ENCODE measurements at places on chromosomes 3 and 15. TPM values are rescaled to one million over a fixed set of nuclear protein-coding genes. Genes with fewer than 3 reads are reported as not detected.

GOLGA8G gene
- not detected for total RNA-seq

MORC1 gene
- total RNA-seq, result not detected

DNA sequence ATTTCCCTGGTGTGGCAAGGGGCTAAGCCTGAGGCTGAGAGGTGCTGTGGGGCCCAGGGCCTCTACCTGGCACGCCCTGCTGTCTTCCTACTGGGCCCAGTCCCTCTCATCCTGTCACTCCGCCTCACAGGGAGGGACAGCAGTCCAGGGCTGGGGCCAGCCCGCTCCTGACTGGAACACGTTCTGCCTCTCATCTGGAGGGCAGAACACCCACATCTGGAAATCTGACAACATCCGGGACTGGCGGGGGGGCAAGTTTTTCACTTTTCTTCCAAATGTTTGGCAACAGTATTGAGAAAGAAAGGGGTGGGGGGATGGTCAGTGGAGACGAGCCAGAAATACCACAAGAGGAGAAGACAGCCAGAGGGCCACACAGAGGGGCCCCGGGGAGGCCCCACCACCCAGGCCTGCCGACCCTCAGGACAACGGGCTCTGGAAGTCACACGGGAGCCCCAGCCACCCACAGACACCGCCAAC is 1.8 kb upstream of the MYL3 start:
- no peak for DNase-seq

GRAMD2A gene
- 1.8 TPM for total RNA-seq

GRCh38 chr3:194379651-194380050 is 10.1 kb upstream of the LRRC15 start:
- DNase-seq, result no peak

DNA sequence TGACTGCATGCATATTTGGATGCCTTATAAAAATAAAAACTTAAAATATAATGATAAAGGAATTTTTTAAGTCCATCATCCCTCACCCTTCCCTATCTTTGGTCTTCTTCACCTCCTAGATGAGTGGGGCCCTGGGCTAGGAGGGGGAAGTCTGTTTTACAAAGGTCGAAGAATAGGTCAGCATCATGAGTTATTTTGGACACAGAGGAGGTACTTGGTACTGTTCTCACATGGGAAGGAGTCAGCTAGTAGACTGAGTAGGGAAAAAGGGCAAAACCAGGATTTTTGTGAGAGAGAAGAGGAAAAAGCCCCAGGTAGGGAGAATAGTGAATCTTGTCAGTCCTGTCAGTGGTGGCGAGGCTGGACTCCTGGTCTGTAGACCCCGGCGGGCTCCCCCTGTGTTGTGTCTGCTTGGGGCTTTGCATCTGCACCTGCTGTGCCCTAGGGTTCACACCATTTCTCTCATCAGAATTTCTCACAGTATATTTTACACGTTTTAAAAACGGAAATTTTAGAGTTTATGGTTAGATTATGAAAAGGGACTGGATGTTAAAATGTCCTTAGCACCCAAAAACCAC is 17.2 kb downstream of the GCSAM start:
- DNase-seq, result no peak

- DNase-seq, result no peak
Measured at GRCh38 chr3:144104186-144104585, 132.6 kb downstream of the DIPK2A start.

SEMA7A gene
- 113 TPM for total RNA-seq

- DNase-seq, result no peak
Measured at GRCh38 chr3:152322756-152323155, 54.0 kb downstream of the MBNL1 start.

DNA sequence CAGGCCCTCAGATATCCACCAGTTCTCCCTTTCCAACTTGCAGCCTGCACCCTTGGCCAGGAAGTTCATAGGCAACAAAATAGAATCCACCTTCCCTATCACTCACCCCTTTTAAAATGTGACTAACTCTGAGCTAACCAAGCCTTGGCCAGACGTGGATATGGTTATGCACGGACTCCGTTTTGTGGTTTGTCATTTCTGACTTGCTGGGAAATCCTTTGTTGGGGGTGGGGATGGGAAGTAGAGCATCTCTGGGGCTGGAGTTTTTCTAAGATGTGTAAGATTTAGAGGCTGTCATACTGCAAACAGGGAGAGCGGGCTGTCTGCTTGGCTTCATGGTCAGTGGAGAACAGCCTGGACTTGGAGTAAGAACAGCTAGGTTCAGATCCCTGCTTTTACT is 62.6 kb downstream of the SMAD3 start:
- peak; percentile 92 for DNase-seq

GRCh38 chr15:39974656-39975230 is 40.8 kb downstream of the EIF2AK4 start:
- DNase-seq, result no peak

DNA sequence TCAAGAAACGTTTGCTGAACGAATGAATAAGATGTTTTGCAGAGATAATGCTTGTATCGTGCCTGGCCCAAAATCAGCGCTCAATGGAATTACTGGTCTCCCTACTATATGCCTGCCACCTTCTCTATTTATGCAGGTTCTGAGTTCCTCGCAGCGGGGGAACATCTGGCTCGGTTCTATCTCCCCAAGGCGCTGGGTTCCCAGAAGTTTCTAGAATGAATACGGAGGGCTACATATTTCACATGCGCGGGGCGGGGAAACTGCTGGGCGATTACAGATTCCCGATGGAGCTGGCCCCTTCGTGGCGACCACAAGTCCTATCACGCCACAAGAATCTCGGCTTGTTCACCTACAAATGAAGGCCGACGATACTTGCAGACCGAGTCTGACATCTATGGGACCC is 411 bp upstream of the EIF2B5 start:
- no peak for DNase-seq

DNA sequence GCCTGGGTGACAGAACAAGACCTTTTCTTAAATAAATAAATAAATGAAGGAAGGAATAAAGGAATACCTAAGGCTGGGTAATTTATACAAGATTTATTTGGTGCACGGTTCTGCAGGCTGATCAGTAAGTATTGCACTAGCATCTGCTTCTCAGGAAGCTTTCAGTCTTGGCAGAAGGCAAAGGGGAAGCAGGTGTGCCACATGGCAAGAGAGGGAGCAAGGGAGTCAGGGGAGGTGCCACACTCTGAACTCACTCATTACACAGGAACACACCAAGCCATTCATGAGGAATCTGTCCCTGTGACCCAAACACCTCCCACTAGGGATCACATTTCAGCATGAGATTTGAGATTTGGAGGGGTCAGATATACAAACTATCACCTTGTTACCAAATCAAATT is 56.4 kb downstream of the PRKCI start:
- DNase-seq, result no peak

DNA sequence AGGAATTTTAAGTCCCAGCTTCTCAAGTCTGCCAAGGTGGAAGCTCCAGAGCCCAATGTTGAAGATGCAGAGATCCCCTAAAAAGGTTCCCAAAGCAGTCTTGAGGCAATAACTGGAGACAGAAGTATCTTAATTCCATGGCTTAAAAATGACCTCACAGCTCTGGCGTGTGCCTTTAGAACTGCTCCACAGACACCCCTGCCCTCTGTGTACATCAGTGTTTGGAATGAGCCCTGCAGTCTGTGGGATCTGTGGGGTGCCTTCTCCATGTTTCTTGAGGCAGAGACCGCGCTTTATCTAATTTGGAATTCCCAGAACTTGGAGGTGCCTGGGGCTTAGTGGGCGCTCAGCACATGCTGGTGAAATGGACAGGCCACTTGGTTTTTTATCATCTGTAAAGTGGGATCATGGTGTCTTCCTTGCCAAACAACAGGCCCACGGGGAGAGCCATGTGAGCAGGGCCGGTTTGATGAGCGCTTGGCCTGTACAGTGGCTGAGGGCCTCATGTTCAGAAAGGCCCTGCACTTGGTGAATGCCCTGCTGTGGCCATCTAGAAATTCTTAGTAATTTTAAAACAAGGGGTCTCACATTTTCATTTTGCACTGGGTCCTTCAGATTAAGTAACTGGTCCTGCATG is 7.1 kb downstream of the ITGA11 start:
- DNase-seq, result no peak

GRCh38 chr3:116914004-116914403 is 204.4 kb downstream of the TUSC7 start:
- DNase-seq, result no peak

- DNase-seq, result no peak
Measured at GRCh38 chr3:59709702-59710553, 660.1 kb upstream of the CFAP20DC start.

DNA sequence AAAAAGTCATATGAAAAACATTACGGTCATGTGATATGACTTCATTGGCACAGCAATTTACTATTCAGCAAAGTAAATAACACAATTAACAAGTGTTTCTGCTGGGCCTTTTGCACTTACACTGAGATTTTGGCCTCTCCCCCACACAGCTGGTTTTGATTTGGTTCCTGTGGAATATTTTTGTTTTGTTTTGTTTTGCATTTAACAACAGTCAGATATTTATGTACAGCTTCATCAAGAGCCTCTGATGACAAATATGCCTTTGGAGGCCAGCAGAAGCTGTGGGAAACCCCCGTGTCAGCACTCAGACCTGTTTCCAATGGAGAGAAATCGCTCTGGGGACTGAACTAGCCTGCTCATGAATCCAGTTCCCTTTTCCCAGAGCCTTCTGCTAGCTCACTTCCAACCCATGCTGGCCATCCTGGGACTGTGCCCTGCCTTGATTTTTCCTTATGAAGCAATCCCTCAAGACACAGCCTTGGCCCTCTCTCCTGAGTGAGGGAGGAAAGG is 161.9 kb downstream of the ATG7 start:
- DNase-seq, result no peak

GRCh38 chr3:175941352-175941751 is 1082.2 kb downstream of the NAALADL2 start:
- no peak for DNase-seq

DNA sequence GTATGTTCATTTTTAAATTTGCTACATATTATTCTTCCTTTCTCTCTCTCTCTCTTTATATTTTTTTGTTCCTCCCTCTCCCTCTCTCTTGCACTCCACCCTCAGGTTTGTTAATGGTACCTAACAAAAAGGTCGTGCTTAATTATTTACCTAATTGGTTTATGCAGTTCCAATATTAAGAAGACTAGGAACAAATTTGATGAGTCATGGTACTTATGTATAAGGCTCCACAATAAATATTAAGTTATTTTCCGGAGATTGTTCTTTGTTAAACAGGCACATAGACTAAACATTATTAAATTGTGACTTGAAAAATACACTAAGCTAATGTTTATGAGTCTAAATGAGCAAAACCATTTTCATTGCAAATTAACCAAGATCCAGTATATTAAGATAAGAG is 1200.8 kb upstream of the ALCAM start:
- DNase-seq, result no peak

DNA sequence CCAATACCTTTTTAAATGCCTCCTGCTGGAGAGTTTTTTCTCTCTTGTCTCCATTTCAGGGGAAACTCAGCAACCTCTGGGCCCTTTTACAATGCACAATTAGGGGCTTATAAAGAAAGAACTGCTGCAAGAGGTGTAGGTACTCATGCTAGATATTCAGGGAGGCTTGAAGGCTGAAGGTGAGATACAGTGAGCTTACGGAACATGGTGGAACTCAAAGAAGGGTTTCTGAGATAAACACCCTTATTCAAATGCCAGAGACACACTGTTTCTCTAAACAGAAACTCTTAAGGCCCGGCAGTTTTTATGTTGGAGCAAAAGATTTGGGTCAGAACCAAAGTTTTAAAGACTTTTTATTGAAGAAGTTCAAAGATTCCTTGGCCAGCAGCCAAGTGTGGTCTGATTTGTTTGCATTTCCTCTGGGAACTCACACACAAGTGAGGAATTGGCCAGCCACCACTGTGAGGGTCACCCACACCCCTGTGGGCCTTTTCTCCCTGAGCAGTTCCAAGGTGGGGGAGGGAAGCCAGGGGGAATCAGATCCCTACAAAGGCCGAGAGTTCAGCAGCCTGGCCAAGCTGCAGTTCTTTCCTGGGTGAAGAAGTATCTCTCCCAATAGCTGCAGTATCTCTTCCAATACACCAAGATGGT is 47.8 kb downstream of the TNFAIP8L3 start:
- DNase-seq, result no peak

GRCh38 chr15:70974004-70974832 is 81.6 kb downstream of the LRRC49 start:
- DNase-seq, result peak; percentile 7

DNA sequence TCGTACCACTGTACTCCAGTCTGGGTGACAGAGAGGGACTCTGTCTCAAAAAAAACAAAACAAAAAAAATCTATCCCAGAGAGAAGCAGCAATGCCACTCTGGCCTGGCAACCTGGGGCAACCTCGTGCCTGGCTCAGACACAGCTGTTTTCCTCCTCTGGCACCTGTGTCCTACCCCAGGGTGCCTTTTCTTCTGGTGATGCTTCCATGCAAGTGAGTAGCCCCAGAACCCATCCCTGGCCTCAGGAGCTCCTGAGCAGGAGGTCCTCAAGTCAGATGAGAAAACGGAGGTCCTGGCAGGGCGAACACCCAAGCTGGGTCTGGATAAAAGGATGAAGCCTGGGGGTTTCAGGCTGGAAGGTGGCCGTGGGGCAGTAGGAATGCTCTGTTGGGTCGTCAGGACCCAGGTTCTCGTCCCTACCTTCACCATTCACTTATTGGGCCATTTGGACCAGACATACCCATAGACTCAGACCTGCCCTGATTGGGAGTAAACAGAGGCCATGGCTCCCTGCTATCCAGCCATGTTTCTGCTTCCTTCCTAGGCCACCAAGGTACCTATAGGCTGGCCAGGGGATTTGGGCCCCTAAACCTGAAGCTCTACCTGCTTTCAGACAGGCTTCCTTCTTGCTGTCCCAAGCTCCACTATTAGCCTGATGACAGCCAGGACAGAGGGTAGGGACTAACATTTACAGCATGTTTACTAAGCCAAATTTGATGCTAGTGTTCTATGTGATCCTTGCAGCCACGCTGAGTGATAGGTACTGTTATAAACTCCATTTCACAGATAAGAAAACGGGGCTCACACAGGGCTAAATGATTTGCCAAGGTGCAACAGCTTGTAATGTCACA is 102.2 kb downstream of the DAPK2 start:
- DNase-seq, result no peak

ST3GAL6 gene
- total RNA-seq, result 3.9 TPM

GRCh38 chr3:98594628-98595324 is 1.4 kb upstream of the CPOX start:
- no peak for DNase-seq

- no peak for DNase-seq
Measured at GRCh38 chr3:22156868-22157267, 405.9 kb upstream of the ZNF385D start.
